Epithelial cell of proximal tubule (primary cell): ENCODE measurements at places on chromosomes 2 and 18. TPM values are rescaled to one million over a fixed set of nuclear protein-coding genes. Genes with fewer than 3 reads are reported as not detected.

DNA sequence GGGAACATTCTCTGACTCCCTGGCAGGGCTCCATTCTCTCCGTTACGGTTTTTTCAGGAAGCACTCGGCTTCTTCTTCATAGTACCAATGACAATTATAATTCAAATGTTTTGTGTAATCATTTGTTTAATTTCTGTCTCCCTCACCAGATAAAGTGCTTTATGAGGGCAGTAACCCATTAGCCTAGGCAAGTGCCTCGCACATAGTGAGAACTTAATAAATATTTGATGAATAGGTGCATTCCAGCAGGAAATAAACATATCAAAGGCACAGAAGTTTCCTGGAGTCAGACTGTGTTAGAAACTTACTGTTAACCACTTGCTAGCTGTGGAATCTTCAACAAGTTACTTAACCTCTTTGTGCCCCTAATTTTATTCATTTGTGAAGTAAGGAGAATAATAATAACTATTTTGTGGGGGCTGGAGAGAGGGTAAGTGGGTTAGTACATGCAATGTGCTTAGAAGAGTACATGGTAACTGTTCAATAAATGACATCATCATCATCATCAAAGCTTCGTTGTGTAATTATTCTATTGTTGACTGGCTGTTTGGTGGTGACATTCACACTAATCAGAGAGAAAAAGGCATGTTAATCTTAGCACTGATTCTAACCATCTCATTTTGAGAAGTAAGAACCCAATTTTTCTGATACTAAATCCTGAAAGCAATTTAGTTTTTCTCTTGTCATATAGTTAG, 352.3 kb downstream of the INSIG2 start:
- no peak for DNase-seq

DNA sequence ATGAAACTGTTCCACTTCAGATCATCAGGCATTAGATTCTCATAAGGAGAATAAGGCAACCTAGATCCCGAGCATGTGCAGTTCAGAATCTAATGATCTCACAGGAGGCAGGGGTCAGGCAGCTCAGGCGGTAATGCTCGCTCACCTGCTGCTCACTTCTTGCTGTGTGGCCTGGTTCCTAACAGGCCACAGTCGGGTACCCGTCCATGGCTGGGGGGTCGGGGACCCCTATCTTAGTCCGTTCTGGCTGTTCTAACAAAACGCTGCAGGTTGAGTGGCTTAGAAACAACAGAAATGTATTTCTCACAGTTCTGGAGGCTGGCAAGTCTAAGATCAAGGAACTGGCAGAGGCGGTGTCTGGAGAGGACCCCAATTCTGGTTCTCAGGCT, 79.2 kb downstream of the ASB1 start:
- DNase-seq: no peak

DNA sequence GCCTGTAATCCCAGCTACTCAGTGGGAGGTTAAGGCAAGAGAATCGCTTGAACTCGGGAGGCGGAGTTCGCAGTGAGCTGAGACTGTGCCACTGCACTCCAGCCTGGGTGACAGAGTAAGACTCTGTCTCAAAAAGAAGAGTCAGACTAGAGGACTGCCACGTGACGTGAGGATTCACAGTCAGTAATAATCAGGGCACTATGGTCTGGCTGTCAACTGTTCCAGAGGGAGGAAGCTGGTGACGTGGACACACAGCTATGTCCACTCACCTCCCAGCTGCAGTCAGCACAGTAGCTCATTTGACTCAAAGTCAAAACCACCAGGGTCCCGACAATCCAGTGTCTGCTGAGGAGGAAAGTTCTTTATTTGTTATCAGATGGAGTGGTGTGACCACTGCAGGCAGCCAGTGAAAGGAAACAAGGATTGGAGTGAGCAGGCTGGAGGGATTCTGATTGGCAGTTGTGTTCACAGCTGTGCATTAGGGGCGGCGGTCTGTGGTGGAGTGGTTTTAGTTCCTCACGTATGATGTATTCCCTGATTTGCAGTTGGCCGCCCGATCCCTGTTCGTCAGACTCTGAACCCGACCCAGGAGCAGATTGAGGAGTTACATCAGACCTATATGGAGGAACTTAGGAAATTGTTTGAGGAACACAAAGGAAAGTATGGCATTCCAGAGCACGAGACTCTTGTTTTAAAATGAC, 37.9 kb downstream of the MOGAT1 start:
- DNase-seq: no peak

GRCh38 chr2:20362701-20363435, 12.2 kb upstream of the PUM2 start:
- DNase-seq: no peak

GRCh38 chr2:184463102-184463865, 135.0 kb upstream of the ZNF804A start:
- peak; percentile 4 for DNase-seq

ZNF638 gene
- total RNA-seq: 67.7 and 69.0 TPM in 2 replicates

DNA sequence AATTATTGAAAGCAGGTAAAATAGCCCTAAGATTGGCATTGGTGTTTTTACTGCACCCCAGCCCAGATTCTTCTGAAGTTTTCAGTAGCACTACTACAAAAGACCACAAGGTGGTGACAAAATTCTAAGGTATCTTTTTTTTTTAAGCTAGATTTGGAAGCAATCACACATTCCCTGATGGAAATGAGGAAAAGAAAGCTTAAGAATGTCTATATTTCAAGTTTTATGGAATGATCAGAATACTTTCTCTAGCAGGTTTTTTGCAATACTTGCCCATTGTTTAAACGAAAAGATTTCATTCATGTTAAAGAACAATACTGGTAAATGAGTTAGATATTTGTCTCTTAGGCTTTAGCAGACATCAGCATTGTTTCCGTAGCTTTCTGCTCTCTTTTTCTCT, 32.1 kb upstream of the ZNF638 start:
- no peak for DNase-seq

DNA sequence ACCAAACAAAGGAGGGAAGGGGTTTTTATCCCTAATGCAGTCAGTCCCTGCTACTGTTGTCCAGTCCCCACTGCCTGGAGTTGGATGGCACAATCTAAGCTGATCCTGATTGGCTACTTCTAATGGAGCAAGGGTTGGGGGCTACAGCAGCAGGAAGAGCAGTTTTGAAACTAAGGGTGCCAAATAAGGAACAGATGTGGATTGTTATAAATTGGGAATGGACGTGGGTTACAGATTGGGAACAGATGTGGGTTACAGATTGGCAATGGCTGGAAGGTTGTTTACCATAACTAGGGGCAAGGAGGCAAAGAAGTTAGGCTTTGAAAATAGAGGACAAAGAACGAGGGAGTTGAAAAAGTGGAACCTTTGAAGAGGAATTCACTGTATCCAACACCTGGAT, 16.0 kb upstream of the PROM2 start:
- no peak for DNase-seq

GKN2 gene
- total RNA-seq: not detected in 2 replicates

RESP18 gene
- total RNA-seq: not detected in 2 replicates
